ENCODE measurements at places on chromosomes 7 and 10.

- H3K4me1 ChIP-seq = no peaks in the 10 kb centered on the region
- H3K27ac ChIP-seq = no peak overlapping the region
- no peak for DNase-seq
- H3K36me3 ChIP-seq = no peaks in the 10 kb centered on the region
- H3K4me3 ChIP-seq = no peak overlapping the region
- H3K27me3 ChIP-seq = no peaks in the 10 kb centered on the region
These were observed 282.5 kb downstream of the BMPER start for GRCh38 chr7:34187798-34188307.

DNA sequence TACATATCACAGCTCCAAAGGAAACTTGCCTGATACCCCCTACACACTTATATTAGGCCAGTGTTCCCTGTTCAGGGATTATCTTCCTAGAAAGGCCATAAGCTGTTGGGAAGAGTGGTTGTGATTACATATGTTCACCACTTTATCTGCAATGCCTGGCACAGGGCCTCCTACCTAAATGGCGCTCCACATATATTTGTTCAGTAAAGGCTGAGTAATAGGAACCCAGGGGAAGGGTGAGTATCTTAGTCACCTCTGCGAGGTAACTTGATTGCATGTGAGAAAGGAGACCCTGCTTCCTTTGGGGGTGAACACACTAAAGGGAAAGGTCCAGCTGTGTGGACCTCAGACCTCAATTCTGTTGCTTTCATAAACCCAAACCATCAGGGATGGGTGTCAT is 896.0 kb downstream of the LRMDA start:
- no peak overlapping the region for H3K27ac ChIP-seq
- no peaks in the 10 kb centered on the region for H3K27me3 ChIP-seq
- no peak overlapping the region for H3K4me3 ChIP-seq
- H3K4me1 ChIP-seq = no peaks in the 10 kb centered on the region
- DNase-seq = no peak
- H3K36me3 ChIP-seq = no peaks in the 10 kb centered on the region

- no peak for DNase-seq
- H3K4me3 ChIP-seq = no peak overlapping the region
- no peaks in the 10 kb centered on the region for H3K36me3 ChIP-seq
- no peaks in the 10 kb centered on the region for H3K4me1 ChIP-seq
These were observed 71.7 kb downstream of the GNAT3 start for GRCh38 chr7:80439894-80440821.

DNA sequence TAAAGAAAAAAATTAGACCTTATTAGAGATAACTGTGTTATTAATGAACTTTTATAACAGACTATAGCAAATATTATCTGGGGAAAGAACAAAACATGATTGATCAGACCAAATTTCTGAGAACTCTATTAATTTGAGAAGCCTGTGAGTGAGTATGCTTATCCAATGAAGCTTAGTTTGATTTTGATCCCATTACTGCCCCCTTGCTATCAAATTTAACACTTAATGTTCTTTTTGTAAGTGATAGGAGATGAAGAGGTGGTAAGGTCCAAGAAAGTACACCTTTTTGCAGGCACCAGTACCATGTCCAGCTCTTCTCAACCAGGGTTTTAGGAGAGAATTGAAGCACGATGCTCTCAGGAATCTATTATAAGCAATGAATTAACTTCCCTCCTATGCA is 49.9 kb downstream of the ZNF365 start:
- H3K4me1 ChIP-seq = peaks cover 4% of the 10 kb centered on the region
- no peaks in the 10 kb centered on the region for H3K27me3 ChIP-seq
- DNase-seq = no peak
- no peaks in the 10 kb centered on the region for H3K36me3 ChIP-seq
- H3K4me3 ChIP-seq = no peak overlapping the region

DNA sequence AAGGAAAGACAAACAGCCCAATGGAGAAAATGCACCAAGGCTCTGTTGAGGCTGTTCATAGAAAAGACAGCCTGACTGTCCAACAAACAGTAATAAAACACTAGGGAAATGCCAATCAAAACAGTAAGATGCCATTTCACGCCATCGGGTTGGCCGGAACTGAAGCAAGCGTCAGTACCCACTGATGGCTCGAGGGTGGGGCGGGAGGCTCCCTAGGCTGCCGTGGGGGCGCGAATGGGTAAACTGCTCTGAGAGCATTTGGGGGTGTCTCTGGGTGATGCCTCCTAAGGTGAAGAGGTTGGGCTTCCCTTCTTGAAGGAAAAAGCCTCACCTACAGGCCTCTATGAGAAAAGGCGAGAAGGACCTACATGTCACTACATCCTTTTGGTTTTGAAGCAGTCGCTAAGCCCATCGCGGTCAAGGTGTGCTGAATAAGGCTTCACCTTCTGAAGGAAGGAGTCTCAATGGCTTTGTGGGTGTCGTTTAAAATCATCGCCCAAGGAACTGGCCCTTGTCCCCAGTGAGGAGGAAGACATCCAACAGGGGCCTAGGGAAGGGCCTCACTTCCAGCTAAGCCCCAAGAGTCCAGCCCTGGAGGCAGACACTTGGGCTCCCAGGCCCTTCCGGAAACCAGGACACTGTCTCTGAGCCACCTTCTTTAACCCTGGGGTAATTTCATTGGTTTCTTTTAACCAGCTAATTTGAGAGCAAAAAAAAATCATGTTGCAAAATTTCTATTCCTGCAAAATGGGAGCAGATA is 98.5 kb upstream of the PPP2R2D start:
- no peak overlapping the region for H3K27ac ChIP-seq
- H3K4me3 ChIP-seq = no peak overlapping the region
- H3K27me3 ChIP-seq = peaks cover 9% of the 10 kb centered on the region
- H3K36me3 ChIP-seq = no peaks in the 10 kb centered on the region
- DNase-seq = no peak
- H3K4me1 ChIP-seq = no peaks in the 10 kb centered on the region

- H3K27ac ChIP-seq = no peak overlapping the region
- H3K36me3 ChIP-seq = no peaks in the 10 kb centered on the region
- DNase-seq = no peak
- no peak overlapping the region for H3K4me3 ChIP-seq
- no peaks in the 10 kb centered on the region for H3K4me1 ChIP-seq
These were observed 149.1 kb downstream of the GRID1 start for GRCh38 chr10:86217371-86218080.

DNA sequence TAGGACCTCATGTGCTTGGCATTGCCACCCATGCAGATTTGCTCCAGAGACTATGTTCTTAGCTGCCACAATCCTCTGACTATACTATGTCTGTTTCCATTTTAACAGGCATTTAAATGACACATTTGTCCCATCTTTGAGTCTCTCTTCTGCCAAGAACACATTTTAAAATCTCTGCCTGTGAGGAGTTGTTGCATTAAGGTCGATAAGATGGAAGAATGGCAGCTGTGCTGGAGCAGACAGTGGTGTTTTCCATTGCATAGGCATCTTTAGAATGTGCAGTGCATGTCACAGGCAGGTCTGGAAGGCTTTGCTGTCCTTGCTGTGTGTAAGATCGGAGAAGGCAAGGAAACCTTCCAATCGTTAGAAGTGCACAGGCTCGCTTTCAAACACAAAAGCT is 70.9 kb upstream of the CELF2 start:
- no peaks in the 10 kb centered on the region for H3K36me3 ChIP-seq
- peaks cover 6% of the 10 kb centered on the region for H3K27me3 ChIP-seq
- H3K27ac ChIP-seq = no peak overlapping the region
- no peaks in the 10 kb centered on the region for H3K4me1 ChIP-seq

- H3K36me3 ChIP-seq = no peaks in the 10 kb centered on the region
- H3K4me1 ChIP-seq = no peaks in the 10 kb centered on the region
- no peak overlapping the region for H3K4me3 ChIP-seq
These were observed 140.4 kb downstream of the ZMYND11 start for GRCh38 chr10:275680-276079.

GRCh38 chr7:91993976-91994375 is 53.3 kb downstream of the AKAP9 start:
- no peaks in the 10 kb centered on the region for H3K27me3 ChIP-seq
- peaks cover 41% of the 10 kb centered on the region for H3K36me3 ChIP-seq
- peaks cover 10% of the 10 kb centered on the region for H3K4me1 ChIP-seq

GRCh38 chr10:117472872-117473271 is 69.7 kb upstream of the EMX2 start:
- H3K4me3 ChIP-seq = no peak overlapping the region
- H3K4me1 ChIP-seq = no peaks in the 10 kb centered on the region
- H3K36me3 ChIP-seq = no peaks in the 10 kb centered on the region

GRCh38 chr10:43524434-43525247 is 49.8 kb downstream of the ZNF239 start:
- H3K4me3 ChIP-seq = no peak overlapping the region
- H3K27me3 ChIP-seq = no peaks in the 10 kb centered on the region
- no peak overlapping the region for H3K27ac ChIP-seq
- DNase-seq = no peak
- H3K4me1 ChIP-seq = no peaks in the 10 kb centered on the region
- H3K36me3 ChIP-seq = peaks cover 10% of the 10 kb centered on the region

- H3K36me3 ChIP-seq = no peaks in the 10 kb centered on the region
- no peak overlapping the region for H3K27ac ChIP-seq
- DNase-seq = no peak
- peaks cover 2% of the 10 kb centered on the region for H3K27me3 ChIP-seq
- no peaks in the 10 kb centered on the region for H3K4me1 ChIP-seq
- H3K4me3 ChIP-seq = no peak overlapping the region
These were observed 107.5 kb upstream of the KIF5B start for GRCh38 chr10:32163762-32164148.

DNA sequence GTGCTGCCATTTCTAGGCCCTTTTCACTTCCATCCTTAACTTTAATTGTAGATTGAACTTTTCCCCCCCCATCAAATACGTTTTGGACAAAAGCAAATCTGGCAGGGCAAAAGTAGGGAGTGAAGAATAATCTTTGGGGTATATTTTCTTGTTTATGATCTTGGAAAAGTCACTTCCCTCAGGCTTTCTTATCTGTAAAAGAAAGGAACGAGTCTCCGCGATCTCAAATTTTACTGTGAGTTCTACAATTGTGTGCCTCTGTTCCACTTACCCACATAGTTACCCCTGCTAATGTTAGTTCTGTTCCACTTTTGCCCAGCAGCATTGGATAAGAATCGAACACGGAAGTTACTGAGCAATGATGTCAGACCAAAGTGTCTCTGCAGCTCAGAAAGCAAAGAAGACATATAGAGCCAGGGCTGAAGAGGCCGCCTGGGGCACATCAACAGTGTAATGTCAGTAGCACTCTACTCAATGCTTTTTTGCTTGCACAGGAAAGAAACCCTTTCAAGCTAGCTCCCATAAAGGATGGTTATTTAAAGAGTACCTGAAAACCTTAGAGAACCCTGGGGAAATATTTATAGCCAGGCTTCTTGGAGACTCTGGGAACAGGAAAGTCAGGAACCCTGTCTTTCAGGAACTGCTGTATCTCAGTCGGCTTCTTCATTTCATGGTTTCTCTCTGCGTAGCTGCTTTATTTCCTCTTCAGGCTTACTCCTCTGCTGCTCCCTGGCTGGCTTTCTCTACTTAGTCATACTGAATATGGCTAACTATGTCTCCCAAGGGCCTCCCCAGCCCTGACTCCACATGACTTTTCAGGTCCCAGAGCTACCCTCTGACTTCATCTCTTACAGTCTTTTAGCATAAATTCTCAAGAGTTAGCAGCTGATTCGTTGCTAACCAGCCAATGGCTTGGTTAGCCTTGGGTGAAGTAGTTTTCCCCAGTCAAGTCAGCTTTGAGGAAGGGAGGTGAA is 123.7 kb upstream of the FAM3C start:
- no peak overlapping the region for H3K27ac ChIP-seq
- no peaks in the 10 kb centered on the region for H3K36me3 ChIP-seq
- no peak overlapping the region for H3K4me3 ChIP-seq
- H3K27me3 ChIP-seq = no peaks in the 10 kb centered on the region

DNA sequence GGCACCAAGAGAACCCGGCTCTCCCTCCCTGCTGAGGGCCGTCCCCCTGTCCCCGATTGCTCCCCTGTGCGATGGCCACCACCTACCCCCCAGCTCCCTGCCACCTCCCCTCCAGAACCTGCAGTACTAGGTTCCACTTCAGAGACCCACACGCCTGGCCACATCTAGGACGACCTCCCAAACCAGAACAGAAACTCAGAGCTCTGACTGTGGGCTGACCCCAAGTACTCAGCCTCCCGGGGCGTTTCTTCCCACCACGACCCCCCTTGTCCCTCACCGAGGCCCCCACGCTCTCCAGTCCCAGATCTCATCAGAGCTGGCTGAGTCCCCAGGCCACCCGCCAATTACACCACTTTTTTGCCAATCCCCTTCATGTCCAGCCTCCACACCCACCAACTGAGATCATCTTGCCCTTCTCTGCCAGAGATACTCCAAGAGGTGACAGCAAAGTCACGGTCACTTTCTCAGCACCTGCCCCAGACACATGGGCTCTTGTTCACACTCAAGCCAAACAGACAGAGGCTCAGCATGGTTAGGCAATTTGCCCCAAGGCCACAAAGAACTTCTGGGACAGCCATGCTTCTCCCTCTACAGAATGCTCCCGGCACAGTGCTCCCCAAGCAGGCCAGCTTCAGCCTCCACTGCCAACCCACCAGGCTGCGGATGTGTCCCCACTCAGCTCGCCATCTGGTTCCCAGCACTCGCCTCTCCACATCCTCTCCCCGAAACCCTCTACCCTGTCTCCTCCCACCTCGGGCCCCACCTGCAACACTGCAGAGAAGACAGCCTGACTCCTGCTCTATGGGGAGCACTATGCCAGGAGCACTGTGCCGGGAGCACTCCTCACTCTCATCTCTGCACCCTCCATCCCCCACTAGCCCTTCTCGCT is 4.7 kb downstream of the TMEM120A start:
- DNase-seq = no peak
- peaks cover 4% of the 10 kb centered on the region for H3K4me1 ChIP-seq
- H3K27ac ChIP-seq = no peak overlapping the region
- no peaks in the 10 kb centered on the region for H3K27me3 ChIP-seq
- H3K4me3 ChIP-seq = no peak overlapping the region
- peaks cover 3% of the 10 kb centered on the region for H3K36me3 ChIP-seq

- peak overlapping the region; percentile 11 for H3K4me3 ChIP-seq
- peaks cover 24% of the 10 kb centered on the region for H3K36me3 ChIP-seq
- peaks cover 68% of the 10 kb centered on the region for H3K4me1 ChIP-seq
- DNase-seq = no peak
These were observed 86.4 kb downstream of the FAM53B start for GRCh38 chr10:124657806-124658205.

GRCh38 chr7:140146574-140146973 is 30.2 kb downstream of the KDM7A start:
- H3K27ac ChIP-seq = no peak overlapping the region
- DNase-seq = no peak
- peaks cover 7% of the 10 kb centered on the region for H3K4me1 ChIP-seq
- no peaks in the 10 kb centered on the region for H3K27me3 ChIP-seq
- H3K36me3 ChIP-seq = peaks cover 30% of the 10 kb centered on the region

DNA sequence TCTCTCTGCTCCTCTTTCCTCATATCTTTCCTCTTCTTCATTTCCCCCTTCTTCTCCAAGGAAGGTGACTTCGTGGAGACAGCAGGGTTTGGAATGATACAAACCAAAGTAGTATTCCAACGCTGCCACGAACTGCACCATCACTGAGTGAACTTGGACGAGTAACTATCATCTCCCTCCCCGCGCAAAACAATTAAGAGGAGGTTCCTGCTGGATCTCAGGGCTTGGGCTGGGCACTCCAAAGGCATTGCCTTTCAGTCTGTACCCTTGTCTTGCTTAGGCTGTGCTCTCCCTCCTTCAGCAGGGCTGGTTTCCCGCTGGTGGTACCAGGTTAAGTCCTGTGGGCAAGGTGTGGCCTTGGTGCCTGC is 790 bp upstream of the PITX3 start:
- DNase-seq = no peak
- H3K4me1 ChIP-seq = peaks cover 37% of the 10 kb centered on the region
- H3K27ac ChIP-seq = no peak overlapping the region
- H3K4me3 ChIP-seq = peak overlapping the region; percentile 80

GRCh38 chr7:157690058-157690832 is 353.4 kb downstream of the DNAJB6 start:
- no peak for DNase-seq
- no peaks in the 10 kb centered on the region for H3K36me3 ChIP-seq

GRCh38 chr7:27527348-27527714 is 135.4 kb downstream of the HIBADH start:
- no peak overlapping the region for H3K27ac ChIP-seq
- no peak overlapping the region for H3K4me3 ChIP-seq
- DNase-seq = no peak
- H3K36me3 ChIP-seq = peaks cover 5% of the 10 kb centered on the region
- no peaks in the 10 kb centered on the region for H3K27me3 ChIP-seq
